ENCODE measurements at places on chromosomes 6 and 20.

DNA sequence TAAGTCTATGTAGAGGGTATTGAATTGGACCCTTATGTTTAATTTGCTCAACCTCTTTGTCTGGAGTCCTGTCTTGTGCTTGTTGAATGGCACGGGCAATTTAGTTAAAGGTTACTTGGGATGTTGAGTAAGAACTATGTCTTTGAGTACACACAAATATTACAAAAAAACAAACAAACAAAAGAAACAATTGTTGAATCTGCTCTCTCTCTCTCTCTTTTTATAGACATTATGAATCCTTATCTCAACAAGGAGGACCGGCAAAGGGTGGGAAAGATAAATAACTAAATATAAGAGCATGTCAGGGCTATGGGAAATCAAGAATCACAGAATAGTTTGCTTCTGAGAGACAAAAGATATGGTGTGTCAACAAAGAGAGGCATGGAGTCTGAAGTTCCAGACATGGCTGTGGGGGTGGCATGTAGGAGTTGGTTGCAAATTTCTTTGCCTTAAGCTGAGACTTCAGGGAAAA, 608.6 kb downstream of the UTRN start:
- DNase-seq: no peak

DNA sequence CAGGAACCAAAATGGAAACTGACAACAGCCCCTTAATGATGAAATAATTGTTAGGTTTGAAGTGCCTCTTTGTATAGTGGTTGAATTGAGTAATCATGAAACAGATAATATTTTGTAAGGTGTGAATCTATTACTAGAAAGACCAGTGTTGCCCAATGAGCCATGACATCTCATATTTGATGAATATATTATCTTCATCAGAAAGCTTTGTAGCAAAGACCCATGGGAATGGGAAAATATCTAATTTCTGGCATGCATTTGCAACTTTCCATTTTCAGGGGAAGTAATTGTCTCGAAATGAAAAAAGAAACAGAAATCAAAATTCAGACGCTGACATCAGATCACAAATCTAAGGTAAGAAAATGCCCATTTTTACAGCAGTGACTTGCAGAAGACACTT, 57.3 kb upstream of the LAMP5 start:
- DNase-seq: no peak

- no peak for DNase-seq
Measured at GRCh38 chr20:19952392-19952791, 64.8 kb upstream of the NAA20 start.

GRCh38 chr6:22024973-22025467, 271.8 kb downstream of the PRL start:
- no peak for DNase-seq

- no peak for DNase-seq
Measured at GRCh38 chr6:30206152-30206551, 7.1 kb downstream of the TRIM26 start.
